Naive B cell (primary cell): ENCODE measurements at places on chromosomes 3 and 15.

DNA sequence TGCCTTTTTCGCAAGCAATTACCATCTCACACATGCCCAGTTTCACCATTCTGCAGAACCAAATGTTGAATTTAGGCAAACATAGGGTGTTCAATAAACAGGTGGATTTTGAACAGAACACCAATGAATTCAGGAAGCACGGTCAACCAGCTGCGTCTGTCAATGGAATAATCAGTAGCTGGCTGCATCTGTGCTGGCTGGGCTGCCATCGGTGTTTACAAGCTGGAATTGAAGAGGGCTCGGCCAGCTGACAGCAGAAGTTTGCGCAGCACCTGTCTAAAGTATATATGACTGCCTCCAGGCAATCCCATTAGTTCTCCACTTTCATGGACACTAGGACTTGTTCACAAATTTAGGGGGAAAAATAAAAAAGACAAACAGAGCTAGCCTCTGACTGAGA, 996.4 kb upstream of the CFAP20DC start:
- DNase-seq: no peak

GRCh38 chr3:10993729-10994065, 1.1 kb downstream of the SLC6A1 start:
- DNase-seq: no peak

GRCh38 chr3:3509665-3510064, 289.6 kb upstream of the LRRN1 start:
- DNase-seq: no peak

DNA sequence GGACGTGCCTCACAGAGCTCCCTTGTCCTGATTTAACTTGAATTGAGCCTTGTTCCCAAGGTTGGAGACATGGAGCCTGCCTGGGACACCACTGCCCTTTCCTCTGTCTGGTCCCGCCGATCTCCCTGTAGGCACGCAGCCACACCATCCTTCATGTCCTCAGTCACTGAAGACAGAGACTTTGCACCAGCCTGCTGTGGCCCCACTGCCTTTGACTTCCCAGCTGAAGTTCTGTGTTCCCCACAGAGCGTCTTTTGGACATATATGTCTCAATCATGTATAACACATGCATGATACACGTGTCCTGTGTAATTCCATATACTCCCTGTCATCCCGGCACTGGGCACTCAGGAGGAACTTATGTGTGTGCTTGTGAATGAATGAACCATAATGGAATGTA, 23.6 kb downstream of the GABRA5 start:
- DNase-seq: no peak

DNA sequence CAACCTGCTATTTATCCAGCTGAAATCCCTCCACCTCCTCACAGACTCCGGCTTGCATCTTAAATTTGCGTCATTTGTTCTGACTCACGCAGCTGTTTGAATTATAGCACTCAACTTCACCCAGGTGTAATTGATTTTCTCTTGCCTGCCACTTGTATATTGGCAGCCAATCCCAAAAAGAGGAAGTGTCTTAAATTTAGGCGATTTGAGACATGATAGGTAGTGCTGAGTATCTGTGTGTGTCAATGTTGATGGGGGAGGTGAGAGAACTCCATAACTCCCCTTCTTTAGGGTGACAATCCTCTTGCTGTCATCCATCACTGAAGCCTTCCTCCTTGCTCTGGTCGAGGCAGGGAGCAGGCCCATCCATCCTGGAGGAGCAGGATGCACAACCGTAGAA, 77.2 kb upstream of the TPRG1 start:
- no peak for DNase-seq

GRCh38 chr3:174295306-174296092, 563.6 kb upstream of the NAALADL2 start:
- DNase-seq: no peak
